IMR-90 (cell line): ENCODE measurements at places on chromosomes 5 and 9.

- H3K4me3 ChIP-seq, result no peak overlapping the region
- H3K36me3 ChIP-seq, result no peaks in the 10 kb centered on the region
- no peaks in the 10 kb centered on the region for H3K27me3 ChIP-seq
- no peak overlapping the region for H3K27ac ChIP-seq
Measured at GRCh38 chr9:17875886-17876285, 297.0 kb downstream of the SH3GL2 start.

DNA sequence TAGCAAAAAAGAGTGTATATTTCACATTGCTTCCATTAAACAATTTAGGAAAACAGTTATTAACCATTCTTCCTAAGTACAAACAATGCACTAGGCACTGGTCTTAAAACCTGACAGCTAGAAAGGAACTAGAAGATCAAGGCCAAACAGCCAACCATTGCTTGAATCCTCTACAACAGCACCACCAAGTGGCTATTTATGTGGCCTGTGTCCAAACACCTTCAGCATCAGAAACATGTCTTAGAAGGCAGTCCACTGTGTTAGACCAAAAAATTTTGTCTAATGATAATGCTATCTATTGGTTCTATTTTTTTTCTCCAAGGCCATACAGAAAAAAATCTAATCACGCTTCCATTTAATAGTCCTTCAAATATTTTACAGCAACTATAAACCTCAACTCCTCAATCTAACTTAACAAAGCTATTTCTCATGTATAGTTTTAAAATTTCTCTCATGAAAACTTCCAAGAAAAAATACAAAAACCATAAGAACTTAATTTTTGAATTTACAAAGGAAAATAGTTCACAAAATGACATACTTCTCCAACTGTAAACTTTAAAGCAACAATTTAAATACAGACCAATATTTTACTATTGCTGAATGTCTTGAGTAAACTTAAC, 36.1 kb downstream of the CAAP1 start:
- H3K27me3 ChIP-seq, result no peaks in the 10 kb centered on the region
- no peaks in the 10 kb centered on the region for H3K4me1 ChIP-seq
- peaks cover 1% of the 10 kb centered on the region; the same call in 1 of the 2 replicates for H3K36me3 ChIP-seq
- peak; percentile 38 for DNase-seq
- H3K27ac ChIP-seq, result no peak overlapping the region

DNA sequence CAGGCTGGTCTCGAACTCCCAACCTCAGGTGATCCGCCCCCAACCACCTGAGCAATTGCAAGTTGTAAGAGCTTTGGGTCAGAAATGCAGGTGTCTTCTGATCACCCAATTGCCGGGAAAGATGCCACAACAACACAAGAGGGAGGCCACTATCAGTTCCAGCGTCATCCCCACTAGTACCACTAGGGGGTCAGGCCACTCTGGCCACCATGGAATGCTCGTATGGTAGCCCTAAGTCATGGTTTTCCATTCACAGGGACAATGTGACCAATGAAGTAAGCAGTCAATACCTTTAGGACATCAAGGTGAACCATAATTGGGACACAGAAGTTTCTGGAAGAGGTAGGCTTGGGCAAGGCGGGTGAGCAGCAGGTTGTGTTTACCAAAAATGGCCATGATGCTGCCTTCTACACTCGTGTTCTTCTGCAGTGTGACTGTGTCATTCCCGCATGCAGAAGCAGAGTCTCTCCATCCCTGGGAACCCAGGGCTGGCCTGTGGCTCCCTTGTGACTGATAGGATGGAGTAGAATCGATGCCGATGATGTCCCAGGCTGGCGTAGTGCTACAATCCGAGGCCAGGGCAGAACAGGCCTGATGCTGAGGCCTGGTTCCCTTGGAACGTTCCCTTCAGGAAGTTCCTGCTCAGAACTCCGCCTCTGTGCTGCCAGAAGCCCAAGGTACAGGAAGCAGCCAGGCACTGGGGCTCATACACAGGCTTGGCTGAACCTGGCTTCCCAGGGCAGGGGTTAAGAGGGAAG, 42.2 kb upstream of the ANKRD33B start:
- no peaks in the 10 kb centered on the region for H3K27me3 ChIP-seq
- H3K4me1 ChIP-seq, result peaks cover 19% of the 10 kb centered on the region
- no peak overlapping the region for H3K4me3 ChIP-seq
- H3K36me3 ChIP-seq, result no peaks in the 10 kb centered on the region

DNA sequence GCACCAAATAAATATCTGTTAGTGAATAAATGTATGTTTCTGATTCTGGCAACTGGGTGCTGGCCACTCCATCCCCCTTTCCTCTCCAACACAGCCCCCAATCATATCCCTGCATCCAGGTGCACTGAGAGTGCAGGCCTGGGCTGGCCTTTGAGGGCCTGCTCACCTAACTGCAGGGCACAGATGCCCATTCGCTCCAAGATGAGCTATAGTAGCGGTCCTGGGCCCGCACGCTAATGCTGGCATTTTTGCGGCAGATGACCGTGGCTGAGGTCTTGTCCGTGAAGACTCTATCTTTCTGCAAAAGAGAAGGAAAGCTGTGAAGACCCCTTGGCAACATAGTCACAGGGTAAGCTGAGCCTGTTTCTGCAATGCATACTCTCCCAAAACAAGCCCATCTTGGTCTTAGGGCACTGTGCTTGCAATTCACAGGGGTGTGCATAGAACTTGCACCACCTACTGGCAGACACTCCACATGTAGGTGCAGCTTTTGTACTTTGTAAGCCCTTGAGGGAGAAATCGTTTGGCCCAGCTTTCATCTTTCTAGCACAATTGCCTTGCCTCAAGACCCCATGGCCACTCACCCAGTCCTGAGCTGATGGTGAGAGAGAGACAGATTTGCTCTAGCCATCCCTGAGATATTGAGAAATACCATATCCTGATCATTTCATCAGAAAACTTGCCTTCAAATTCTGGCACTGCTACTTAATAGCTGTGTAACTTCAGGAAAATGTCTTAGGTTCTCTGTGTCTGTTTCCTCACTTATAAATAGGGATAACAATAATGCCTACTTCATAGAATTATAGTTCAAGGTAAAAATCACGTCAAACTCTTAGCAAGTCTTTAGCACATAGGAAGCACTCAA, 13.5 kb downstream of the IL12B start:
- no peak overlapping the region for H3K4me3 ChIP-seq
- H3K36me3 ChIP-seq, result no peaks in the 10 kb centered on the region
- H3K27me3 ChIP-seq, result peaks cover 8% of the 10 kb centered on the region
- DNase-seq, result peak; percentile 67

DNA sequence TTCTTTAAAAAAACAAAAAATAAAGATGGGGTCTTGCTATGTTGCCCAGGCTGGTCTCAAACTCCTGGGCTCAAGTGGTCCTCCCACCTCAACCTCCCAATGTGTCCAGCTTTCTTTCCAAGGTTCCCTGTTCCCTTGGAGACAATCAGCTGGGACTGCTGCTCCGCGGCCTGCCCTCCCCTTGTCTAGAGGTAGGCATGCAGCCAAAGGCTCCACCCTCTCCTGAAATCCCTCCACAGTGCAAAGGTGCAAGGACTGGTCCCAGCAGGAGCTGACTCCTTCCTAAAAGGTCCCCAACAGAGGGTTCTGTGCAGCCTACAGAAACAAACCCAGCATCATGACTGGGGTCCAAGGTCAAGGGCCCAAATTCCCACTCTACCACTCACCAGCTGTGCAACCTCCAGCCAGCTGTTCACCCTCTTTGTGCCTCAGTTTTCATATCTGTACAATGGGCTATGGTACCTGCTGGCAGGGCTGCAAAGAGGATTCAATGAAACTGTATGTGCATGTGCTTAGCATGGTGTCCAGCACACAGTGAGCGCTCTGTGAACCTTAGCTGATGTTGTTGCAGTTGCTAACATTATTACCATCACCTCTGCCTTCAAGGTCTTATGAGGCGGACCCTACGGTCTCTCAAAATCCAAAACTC, 47.5 kb downstream of the BARX1 start:
- DNase-seq, result no peak
- peaks cover 26% of the 10 kb centered on the region for H3K27me3 ChIP-seq
- H3K27ac ChIP-seq, result no peak overlapping the region

DNA sequence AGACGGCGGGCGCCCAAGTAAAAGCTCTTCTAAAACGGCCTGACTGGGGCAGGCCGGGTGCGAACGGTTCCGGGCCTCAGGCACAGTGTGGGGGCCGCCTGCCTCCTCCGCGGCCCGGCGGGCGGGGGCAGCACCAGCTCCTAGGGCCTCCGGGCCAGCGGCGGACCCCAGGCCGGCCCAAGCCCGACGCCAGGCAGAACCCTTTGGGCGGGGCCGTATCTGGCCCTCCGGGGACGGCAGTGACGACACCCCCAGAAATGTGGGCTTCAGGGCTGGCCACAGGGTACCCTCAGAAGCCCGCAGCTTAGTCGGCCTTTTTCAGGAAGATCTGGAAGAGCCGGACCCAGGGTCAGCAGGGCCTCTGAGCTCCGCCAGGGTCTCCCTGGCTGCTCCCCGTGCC, 4.0 kb downstream of the LTC4S start:
- H3K4me3 ChIP-seq, result no peak overlapping the region
- no peaks in the 10 kb centered on the region for H3K27me3 ChIP-seq
- DNase-seq, result no peak
- H3K36me3 ChIP-seq, result peaks cover 48% of the 10 kb centered on the region
- peaks cover 9% of the 10 kb centered on the region; the same call in 1 of the 2 replicates for H3K4me1 ChIP-seq

DNA sequence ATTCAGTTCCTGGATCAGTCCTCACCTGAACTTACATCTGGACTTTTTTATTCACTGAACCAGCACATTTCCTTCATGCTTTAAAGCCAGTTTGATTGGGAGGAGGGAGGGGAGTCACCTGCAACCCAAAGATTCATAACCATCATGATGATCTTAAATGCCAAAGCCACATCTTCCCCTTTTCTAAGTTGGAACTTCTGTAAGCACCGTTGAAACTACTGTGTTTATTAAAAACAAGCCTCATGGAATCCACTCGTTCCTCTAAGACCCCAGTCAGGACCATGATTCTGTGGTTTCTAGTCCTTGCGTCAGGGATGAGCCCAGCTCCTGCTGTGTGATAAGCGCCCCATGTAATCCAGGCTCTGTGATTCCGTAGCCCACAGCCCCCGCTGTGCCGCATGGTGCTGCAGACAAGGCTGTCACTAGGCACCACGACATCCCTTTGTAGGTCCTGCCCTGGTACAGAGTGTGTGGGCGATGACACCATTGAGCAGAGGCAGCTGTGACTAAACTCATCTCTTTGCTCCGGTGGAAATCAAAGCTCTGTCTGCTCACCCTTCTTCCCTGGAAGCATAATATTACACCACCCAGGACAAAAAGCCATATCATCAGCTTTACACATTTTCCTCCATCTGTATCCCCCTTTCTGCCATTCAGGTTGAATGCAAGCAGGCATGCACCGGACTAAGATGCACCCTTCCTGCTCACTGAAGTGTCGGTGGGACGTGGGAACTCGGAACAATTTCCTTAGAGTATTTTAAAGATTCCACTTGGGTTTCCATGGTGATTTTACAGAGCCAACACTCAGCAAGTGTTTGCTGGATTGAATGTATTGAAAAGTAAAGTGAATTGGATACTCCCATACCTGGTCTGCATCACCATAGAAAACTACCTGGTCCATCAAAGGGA, 132.0 kb upstream of the FSTL4 start:
- H3K4me1 ChIP-seq, result no peaks in the 10 kb centered on the region
- H3K4me3 ChIP-seq, result no peak overlapping the region
- H3K36me3 ChIP-seq, result no peaks in the 10 kb centered on the region
